ENCODE measurements at places on chromosomes 2 and 18. TPM values are rescaled to one million over a fixed set of nuclear protein-coding genes. Genes with fewer than 3 reads are reported as not detected.

GRCh38 chr2:136376798-136377211 lies 258.9 kb upstream of the CXCR4 start:
- DNase-seq, result peak; percentile 22

CNTNAP5 gene
- total RNA-seq, result 1.1 TPM

GRCh38 chr2:25740810-25741381 lies 67.5 kb upstream of the DTNB start:
- DNase-seq, result no peak

GRCh38 chr2:159854481-159854880 lies 56.5 kb upstream of the CD302 start:
- no peak for DNase-seq

GRCh38 chr2:143030127-143030526 lies 99.1 kb upstream of the ARHGAP15 start:
- DNase-seq, result no peak

GRCh38 chr2:106065268-106065982 lies 128.7 kb downstream of the UXS1 start:
- no peak for DNase-seq

GRCh38 chr18:49973592-49973991 lies 160.3 kb upstream of the ACAA2 start:
- DNase-seq, result no peak

RGPD4 gene
- total RNA-seq, result 0.05 TPM

DNA sequence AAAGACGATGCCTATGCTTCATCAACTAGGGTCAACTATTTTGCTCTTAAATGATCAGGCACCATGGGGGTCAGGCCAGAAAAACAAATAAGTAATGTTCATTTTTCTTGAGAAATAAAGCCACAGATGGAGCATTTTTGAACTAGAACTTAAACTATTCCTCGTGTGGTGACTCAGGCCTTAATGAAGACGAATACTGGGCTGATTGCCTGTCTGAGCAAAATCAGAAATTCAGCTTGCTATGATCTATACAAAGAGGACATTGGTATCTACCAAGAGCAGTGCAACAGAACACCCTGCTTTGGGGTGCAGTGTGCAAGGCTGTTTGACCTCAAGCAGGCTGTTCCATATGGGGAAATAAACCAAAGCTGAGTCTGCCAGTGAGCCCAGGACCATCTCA lies 176.0 kb downstream of the NRP2 start:
- DNase-seq, result no peak

PSMA8 gene
- total RNA-seq, result not detected

- DNase-seq, result no peak
These were observed 15.8 kb downstream of the DNAJC27 start for GRCh38 chr2:24955921-24956320.

DNA sequence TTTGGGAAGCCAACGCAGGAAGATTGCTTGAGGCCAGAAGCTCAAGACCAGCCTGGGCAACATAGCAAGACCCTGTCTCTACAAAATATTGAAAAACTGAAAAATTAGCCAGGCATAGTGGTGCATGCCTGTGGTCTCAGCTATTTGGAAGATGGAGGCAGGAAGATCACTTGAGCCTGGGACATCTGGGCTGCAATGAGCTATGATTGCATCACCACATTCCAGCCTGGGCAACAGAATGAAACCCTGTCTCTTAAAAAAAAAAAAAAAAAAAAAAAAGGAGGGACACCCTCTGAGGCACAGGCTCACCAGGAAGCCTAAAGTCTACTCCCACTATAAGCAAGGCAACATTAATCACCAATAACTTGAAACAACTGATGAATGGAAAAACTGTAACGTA lies 151.1 kb downstream of the CCDC148 start:
- no peak for DNase-seq

GRCh38 chr2:150378686-150379085 lies 108.8 kb downstream of the RND3 start:
- no peak for DNase-seq

GPR155 gene
- total RNA-seq, result 1.7 TPM

ABCB11 gene
- total RNA-seq, result 0.07 TPM

LPIN2 gene
- 22.5 TPM for total RNA-seq

GRCh38 chr2:171139860-171140259 lies 20.8 kb downstream of the TLK1 start:
- no peak for DNase-seq

STPG4 gene
- 0.26 TPM for total RNA-seq

TRIM43 gene
- total RNA-seq, result not detected

DNA sequence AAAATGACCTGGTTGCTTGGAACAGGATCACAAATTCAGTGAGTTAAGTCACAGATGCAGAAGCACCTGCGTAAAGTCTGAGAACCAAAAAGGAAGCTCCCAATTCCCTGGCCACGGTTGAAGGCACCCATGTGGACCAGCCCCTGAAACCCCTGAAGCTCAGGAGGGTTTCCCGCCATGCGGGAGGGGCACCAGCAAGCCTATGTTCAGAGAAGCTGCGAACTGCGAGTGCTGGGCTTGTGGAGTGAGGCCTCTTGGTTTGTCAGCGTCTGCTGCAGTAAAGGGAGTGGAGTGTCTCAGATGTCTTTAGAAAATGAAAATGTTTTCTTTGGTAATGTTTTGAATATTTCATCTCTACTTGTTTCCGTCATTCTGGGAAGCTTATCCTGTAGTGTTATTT lies 16.1 kb upstream of the ACKR3 start:
- no peak for DNase-seq

- peak; percentile 88 for DNase-seq
These were observed 5.6 kb upstream of the IMP4 start for GRCh38 chr2:130336877-130337734.

AGXT gene
- not detected for total RNA-seq

BOLL gene
- not detected for total RNA-seq

SCTR gene
- total RNA-seq, result not detected

PTPN4 gene
- 39.3 TPM for total RNA-seq

- no peak for DNase-seq
These were observed 18.9 kb upstream of the DPP4 start for GRCh38 chr2:162092658-162093556.

SPRED2 gene
- total RNA-seq, result 55.4 TPM

DNA sequence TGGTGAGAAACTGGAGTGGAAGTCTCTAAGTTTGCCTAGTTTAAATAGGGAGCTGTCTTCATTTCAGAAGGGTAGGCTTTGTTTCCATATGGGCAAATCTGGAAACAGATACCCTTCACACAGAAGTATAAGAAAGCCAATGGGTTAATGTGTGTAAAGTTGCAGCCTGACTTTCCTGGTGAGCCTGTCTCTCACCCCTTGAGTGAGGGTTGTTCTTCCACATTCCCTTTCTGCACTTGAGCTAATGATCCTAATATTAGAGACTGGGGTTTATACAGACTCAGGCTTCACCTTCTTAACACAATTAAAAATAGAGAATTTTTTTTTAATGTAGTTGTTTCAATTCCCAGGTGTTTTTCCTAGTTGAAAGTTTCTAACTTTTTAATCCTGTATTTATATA lies 108.6 kb upstream of the EML6 start:
- DNase-seq, result no peak

GRCh38 chr18:49663899-49664890 lies 102.3 kb downstream of the LIPG start:
- no peak for DNase-seq

DNA sequence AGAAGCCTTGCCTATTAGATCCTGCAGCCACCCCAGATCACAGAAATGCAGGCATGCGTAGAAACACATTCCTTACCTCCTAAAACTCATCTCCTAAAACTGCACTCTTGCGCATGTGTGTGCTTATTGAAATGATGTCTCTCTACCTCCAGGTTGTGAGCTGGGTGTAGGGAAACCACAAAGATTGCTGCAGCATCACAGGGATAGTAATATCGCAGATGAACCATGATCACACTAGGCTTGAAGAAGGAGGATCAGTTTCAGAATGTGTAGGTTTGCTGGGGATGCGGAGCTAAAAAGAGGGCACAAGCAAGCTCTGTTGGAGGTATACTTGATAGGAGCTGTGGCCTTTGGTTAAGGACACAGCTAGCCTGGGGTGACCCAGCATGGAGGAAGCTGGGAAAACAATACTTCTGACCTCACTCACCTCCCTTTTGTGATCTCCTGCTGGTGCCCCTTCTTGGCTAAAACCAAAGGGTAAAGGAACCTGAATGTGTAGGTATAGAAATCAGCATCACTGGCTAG lies 118.8 kb downstream of the SETBP1 start:
- DNase-seq, result no peak

- peak; percentile 4 for DNase-seq
These were observed 73.5 kb upstream of the NEDD4L start for GRCh38 chr18:57970356-57971095.

GRCh38 chr2:42826231-42826630 lies 33.8 kb upstream of the HAAO start:
- DNase-seq, result no peak

MARS2 gene
- total RNA-seq, result 15.9 TPM

ZAP70 gene
- total RNA-seq, result 2.4 TPM

Measured in neural crest cell (in vitro differentiated cells).